ENCODE measurements at places on chromosomes 1 and 21.

- DNase-seq, result no peak
These were observed 2.1 kb downstream of the MYBPH start for GRCh38 chr1:203173566-203173965.

- no peak for DNase-seq
These were observed 1560.3 kb downstream of the MRPL39 start for GRCh38 chr21:24046829-24047443.

GRCh38 chr1:30451532-30452125 is 271.8 kb downstream of the MATN1 start:
- no peak for DNase-seq

DNA sequence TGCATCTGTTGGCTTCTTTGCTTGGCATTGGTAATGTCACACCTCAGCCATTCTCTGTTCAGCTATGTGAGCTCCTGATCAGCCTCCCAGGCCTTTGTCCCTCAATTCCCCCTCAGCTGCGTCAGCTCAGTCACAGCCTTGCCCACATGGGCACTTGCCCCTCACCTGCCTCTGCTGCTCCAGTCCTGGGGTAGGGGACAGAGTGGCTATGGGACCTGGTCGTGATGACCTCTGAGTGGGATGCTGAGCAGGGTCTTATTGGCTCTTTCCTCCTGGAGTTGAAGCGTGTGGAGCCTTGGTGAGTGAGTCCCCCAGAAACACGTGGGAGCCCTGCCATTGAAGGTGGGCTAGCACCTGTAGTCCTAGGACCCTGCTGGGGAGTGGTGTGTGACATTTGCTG is 61.4 kb upstream of the TLR5 start:
- DNase-seq, result no peak

DNA sequence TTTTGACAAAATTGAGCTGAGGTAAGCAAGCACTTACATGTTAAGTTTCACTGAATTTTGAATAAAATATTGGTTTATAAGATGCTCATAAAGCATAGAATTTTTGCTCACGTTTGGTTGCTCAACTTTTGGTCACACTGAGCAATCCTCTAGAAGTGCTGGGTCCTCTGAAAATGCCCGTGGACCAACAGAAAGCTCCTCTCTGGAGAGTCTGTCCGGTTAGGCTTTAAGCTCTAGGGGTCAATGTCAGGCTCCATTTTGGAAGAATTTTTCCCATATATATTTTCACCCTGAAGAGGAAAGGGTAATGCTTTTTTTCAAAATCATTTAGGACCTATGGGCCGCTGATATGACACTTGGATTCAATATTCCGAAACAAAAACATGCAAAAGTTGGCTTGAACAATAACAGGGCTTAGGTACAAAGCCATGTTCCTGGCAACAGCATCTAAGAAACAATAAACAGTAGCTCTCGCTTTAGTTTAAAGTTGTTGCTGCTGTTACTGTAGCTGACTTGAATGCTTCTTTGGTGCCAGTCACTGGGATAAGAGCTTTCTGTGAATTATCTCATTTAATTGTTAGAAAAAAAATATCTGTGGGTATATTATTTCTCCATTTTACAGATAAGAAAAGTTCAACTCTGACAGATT is 131.7 kb upstream of the ESRRG start:
- DNase-seq, result no peak

GRCh38 chr1:8878448-8878697 is at the start of gene ENO1:
TSS of gene ENO1 (minus strand) at chr1:8878686. CDS start at chr1:8874908, 3,778 bp downstream.
- DNase-seq, result no peak

- DNase-seq, result no peak
These were observed 71.9 kb downstream of the LHX9 start for GRCh38 chr1:197989058-197989457.

DNA sequence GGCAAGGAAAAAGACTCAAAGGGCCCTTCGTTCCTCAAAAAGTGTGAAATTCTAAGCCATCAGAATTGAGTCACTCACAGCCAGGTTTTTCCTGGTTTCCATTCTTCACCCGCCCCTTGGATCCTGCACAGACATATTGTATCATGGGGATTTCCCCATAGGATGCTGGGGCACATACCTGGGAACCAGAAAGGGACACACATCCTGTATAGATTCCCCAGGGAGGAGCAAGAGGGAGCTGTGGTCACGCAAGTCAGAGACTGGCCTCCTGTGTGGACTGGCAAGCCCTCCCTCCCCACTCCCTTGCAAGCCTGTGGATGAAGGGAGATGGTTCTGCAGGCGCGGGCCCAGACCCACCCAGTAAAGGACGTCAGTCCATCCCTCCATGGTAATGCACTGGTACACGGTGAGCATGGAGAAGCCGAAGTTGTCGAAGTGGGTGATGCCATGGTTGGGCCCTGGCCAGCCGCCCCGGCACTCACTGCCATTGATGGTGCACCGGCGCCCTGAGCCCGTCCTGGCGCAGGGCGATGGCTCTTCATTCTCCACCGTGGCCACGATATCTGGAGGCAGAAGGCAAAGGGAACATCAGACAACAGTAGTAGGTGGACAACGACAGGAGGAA is 23.2 kb downstream of the CACNA1S start:
- DNase-seq, result no peak

- peak; percentile 48 for DNase-seq
These were observed 51.7 kb downstream of the WNT9A start for GRCh38 chr1:227895828-227896685.

DNA sequence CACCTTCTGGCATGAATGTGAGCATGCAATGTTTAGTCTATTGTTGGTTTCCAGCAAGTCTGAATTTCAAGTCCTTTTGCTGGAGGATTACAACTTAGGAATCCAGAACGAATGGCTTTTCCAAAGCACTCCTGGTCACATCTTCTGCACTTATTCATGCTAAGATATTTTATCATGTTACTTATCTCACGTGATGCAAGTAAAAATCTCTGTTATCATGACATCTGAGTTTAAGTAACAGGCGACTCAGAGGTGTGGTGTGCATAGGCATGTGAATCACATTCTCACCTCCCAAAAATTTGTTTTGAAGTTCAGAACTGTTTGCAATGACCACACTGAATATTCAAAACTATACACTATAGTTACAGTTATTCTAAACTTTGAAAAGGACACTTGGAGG is 204.8 kb upstream of the FGGY start:
- no peak for DNase-seq

DNA sequence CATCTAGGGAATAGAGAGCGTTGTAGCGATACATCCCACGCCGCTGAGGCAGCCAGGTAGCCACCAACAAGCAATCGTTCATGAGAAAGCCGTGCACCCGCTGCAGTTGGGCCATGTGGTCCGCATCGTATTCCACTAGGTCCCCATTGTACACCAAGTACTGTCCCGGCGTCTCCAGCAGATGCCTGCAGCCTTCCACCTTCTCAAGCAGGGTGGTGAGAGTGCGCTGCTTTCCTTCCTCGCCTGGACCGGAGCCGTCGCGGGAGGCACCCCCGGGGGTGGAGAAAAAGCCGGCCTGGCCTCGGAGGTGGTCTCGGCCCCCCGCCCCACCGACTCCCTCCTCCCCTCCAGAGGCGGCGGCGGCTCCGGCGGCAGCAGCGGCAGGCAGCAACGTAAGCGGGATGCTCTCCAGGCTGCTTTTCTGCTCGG is 595 bp downstream of the EXOC8 start:
- DNase-seq, result no peak

GRCh38 chr1:19412654-19413053 is 72.7 kb downstream of the CAPZB start:
- no peak for DNase-seq

DNA sequence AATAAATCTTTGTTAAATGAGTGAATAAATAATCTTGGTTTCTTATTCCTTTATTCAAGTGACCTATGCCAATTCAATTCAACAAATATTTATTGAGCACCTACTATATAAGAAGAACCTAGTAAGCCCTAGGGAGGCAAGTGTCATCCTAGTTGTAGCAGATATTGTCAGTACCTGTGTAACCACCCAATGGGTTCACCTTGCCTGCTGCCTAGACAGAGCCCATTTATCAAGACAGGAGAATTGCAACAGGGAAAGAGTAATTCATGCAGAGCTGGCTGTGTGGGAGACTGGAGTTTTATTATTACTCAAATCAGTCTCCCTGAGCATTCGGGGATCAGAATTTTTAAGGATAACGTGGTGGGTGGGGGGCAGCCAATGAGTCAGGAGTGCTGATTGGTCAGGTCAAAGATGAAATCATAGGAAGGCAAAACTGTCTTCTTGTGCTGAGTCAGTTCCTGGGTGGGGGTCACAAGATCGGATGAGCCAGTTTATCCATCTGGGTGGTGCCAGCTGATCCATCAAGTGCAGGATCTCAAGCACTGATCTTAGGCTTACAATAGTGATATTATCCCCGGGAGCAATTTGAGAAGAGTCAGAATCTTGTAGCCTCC is 53.8 kb upstream of the KCNA3 start:
- no peak for DNase-seq

GRCh38 chr1:107740579-107740978 is 224.4 kb downstream of the VAV3 start:
- no peak for DNase-seq

GRCh38 chr1:19438516-19439195 is 46.7 kb downstream of the CAPZB start:
- DNase-seq, result no peak

- no peak for DNase-seq
These were observed 269.7 kb downstream of the LMO4 start for GRCh38 chr1:87598429-87598828.

GRCh38 chr1:23664837-23665795 is 26.5 kb upstream of the RPL11 start:
- DNase-seq, result peak; percentile 25

DNA sequence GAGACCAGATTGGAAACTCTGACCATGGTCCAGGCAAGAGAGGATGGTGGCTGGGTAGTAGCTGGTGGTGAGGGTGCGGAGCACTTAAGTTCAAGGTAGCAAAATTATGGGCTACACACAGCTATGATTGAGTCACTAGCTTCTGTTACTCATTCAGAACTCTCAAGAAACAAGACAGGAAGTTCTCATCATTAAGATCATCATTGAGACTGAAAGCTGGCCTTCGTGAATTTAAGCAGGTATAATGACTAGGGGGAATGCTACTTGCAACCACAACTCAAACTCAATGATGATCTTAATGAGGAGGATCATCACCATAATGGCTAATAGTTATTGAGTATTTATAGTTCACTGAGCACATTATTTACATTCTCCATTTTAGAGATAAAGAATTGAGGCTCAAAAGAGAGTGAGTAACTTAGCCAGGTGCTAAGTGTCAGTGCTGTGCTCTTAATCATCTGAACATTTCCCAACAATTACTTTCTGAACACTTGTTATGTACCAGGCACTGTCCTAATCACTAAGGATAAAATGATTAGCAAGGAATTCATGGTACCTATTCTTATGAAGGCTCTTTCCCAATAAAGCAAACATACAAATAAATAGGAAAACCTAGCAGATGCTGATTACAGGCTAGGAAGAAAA is 286.3 kb upstream of the C1orf105 start:
- DNase-seq, result no peak

Data from astrocyte of the hippocampus (primary cell).